M059J (cell line): ENCODE measurements at places on chromosomes 11 and 22. TPM values are rescaled to one million over a fixed set of nuclear protein-coding genes. Genes with fewer than 3 reads are reported as not detected.

TSKU gene
- total RNA-seq: 22.2 and 27.0 TPM in 2 replicates

PRODH gene
- not detected in 2 replicates for total RNA-seq

MMP13 gene
- 96.9 and 103 TPM in 2 replicates for total RNA-seq

RAB39A gene
- total RNA-seq: 0.10 and 1.2 TPM in 2 replicates

PKNOX2 gene
- not detected in 2 replicates for total RNA-seq

MAJIN gene
- not detected in 2 replicates for total RNA-seq

MN1 gene
- total RNA-seq: 1.2 and 2.8 TPM in 2 replicates

MAP6 gene
- 0.02 and 0.32 TPM in 2 replicates for total RNA-seq

NRIP3 gene
- 30.5 and 35.6 TPM in 2 replicates for total RNA-seq

UPK3A gene
- not detected in 2 replicates for total RNA-seq

CDC45 gene
- 26.1 and 32.2 TPM in 2 replicates for total RNA-seq

C22orf23 gene
- 0.05 and 0.22 TPM in 2 replicates for total RNA-seq

GRIK4 gene
- 0.07 TPM in 1 of 2 replicates, not detected in the other for total RNA-seq

NTM gene
- total RNA-seq: 0.96 and 1.5 TPM in 2 replicates

CATSPER1 gene
- total RNA-seq: 1.6 TPM in 2 replicates

PHF21A gene
- 10.6 and 19.7 TPM in 2 replicates for total RNA-seq

SLC22A12 gene
- total RNA-seq: not detected in 2 replicates

CCS gene
- total RNA-seq: 19.4 and 20.0 TPM in 2 replicates

ANO9 gene
- total RNA-seq: 0.20 TPM in 1 of 2 replicates, not detected in the other

CD3D gene
- total RNA-seq: not detected in 2 replicates

GRK2 gene
- total RNA-seq: 21.8 and 39.3 TPM in 2 replicates

CLP1 gene
- total RNA-seq: 18.4 and 30.7 TPM in 2 replicates

SNX32 gene
- 0.12 TPM in 1 of 2 replicates, not detected in the other for total RNA-seq

IRAG1 gene
- 18.4 and 27.5 TPM in 2 replicates for total RNA-seq

TMEM109 gene
- total RNA-seq: 47.7 and 77.7 TPM in 2 replicates

CHKA gene
- 8.7 and 13.7 TPM in 2 replicates for total RNA-seq

MICAL3 gene
- total RNA-seq: 20.8 and 33.6 TPM in 2 replicates

UBQLNL gene
- 0.34 TPM in 1 of 2 replicates, not detected in the other for total RNA-seq

PRR5 gene
- total RNA-seq: not detected in 2 replicates

BRSK2 gene
- 0.44 TPM in 1 of 2 replicates, not detected in the other for total RNA-seq

FADD gene
- total RNA-seq: 35.3 and 51.6 TPM in 2 replicates

CRYBB1 gene
- total RNA-seq: not detected in 2 replicates

MEI1 gene
- total RNA-seq: 0.30 TPM in 1 of 2 replicates, not detected in the other

SERHL2 gene
- total RNA-seq: 0.15 and 0.22 TPM in 2 replicates

SCN4B gene
- total RNA-seq: 17.2 and 26.1 TPM in 2 replicates

CCDC87 gene
- 0.17 TPM in 1 of 2 replicates, not detected in the other for total RNA-seq

CHADL gene
- not detected in 2 replicates for total RNA-seq

CPSF7 gene
- 53.8 and 59.7 TPM in 2 replicates for total RNA-seq

TRIM22 gene
- 101 and 128 TPM in 2 replicates for total RNA-seq

CLCF1 gene
- 16.2 and 22.6 TPM in 2 replicates for total RNA-seq

RAG2 gene
- not detected in 2 replicates for total RNA-seq

CASP1 gene
- total RNA-seq: 24.8 and 32.0 TPM in 2 replicates

BIRC3 gene
- 5.3 and 8.7 TPM in 2 replicates for total RNA-seq

DLG2 gene
- 0.37 TPM in 1 of 2 replicates, not detected in the other for total RNA-seq

KCNJ5 gene
- not detected in 2 replicates for total RNA-seq

KCTD14 gene
- 11.4 and 15.1 TPM in 2 replicates for total RNA-seq

PGA5 gene
- total RNA-seq: not detected in 2 replicates

OR52E8 gene
- total RNA-seq: not detected in 2 replicates

GSTT2B gene
- 6.2 and 10.1 TPM in 2 replicates for total RNA-seq

SOX6 gene
- 0.02 TPM in 1 of 2 replicates, not detected in the other for total RNA-seq

MS4A7 gene
- total RNA-seq: not detected in 2 replicates

GAS2L1 gene
- total RNA-seq: 10.2 and 17.2 TPM in 2 replicates

TNNI2 gene
- not detected in 2 replicates for total RNA-seq

FIBIN gene
- total RNA-seq: 0.05 TPM in 1 of 2 replicates, not detected in the other

BEST1 gene
- 0.05 and 0.96 TPM in 2 replicates for total RNA-seq

CASP5 gene
- not detected in 2 replicates for total RNA-seq
